ENCODE measurements at places on chromosomes 6 and 20.
A peak's percentile ranks its signal among the peaks of the same experiment; 100 is the strongest.

DNA sequence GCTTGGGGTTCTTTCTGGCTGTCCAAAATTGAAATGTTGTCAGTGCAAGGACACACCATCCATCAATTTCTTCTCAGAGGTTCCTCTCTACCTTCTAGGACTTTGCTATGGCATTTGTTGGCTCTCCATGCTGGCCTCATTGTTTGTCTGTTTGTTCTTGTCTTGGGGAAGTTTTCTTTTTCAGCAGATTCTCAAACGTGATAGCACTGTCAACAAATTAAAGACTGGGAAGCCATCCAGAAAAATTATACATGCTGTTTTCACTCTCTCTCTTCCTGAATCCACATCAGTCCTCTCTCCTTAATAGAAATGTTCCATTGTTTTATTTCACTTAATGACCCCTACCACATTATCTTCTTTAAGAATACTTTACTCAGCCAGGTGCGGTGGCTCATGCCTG lies 130.4 kb downstream of the PCSK2 start:
- DNase-seq = no peak

- DNase-seq = no peak
Observed at GRCh38 chr6:99353126-99353525, 3.7 kb upstream of the FAXC start.

DNA sequence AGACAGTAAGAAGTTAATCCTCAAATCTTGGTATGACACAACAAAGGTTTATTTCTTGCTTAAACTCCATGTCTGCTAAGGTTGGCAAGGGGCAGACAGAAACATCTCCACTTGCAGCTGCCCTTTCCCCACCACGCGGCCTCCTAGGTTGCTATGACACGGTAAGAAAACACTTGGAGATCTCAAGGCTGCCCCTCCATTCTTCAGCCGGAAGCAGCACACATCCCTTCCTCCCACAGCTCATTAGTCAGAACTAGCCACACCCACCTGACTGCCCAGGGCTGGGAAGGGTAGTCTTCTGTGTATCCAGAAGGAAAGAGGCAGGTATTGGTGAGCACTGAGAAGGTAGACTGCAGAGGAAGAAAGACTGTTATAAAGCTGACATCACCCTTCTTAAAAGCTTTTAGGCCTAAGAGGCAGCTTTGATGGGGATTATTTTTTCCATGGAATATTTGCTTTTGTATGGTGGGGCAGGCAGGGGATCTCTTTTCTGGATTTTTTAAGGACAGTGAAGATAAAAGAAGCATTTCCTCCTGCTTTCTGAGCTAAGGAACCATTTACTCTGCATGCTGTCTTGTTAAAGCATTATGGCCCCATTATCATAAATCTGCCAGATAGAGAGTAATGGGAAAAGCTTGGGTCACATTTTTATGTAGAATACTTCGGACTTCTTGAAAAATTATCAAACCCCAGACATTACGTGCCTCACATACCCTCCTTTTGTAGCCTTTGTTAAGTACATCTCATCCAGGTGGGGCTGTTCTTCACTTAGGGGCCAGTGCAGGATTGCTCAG lies 41.6 kb downstream of the MRAP2 start:
- no peak for DNase-seq

GRCh38 chr6:159969204-159969912 lies 476 bp downstream of the IGF2R start:
- peak; percentile 22 for DNase-seq

DNA sequence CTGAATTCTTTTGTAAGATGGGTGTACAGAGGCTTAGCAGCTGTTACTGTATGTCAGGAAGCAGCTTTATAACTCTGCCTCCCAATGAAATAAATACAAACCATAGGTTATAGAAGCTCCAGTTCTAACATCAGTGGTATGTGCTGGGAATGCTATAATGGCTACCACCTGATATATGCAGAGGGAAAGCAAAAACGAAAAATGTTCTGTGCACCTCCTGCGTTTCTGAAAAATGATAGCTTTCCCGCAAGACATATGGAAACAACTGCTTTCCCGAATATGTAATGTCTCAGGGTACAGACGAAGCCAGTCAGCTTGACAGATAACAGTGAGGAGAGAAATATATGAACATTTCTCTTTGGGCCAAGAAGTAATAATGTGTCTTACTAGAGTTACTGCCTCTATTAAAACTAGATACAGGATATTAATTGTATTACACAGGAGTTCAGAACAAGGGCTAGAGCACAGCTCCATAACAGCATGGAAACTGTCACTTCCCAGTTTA lies 517.0 kb upstream of the NRSN1 start:
- no peak for DNase-seq

DNA sequence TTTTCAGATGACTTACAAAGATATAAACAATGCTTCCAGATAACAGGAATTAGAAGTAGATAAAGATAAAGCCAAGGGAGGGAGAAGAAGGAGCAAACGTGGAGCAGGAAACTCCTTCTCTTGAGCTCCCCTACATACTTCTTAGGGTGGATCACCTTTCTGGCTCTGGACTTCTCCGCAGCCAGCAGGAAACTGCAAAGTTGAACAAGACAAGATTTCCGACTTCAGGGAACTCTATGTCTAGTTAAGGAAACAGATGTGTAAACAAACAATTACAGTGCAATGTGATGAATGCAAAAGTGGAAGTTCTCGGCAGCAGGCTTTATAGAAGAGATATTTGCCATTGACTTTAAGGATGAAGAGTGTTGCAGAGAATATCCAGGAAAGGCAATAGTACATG lies 134.0 kb upstream of the MARCKS start:
- no peak for DNase-seq

DNA sequence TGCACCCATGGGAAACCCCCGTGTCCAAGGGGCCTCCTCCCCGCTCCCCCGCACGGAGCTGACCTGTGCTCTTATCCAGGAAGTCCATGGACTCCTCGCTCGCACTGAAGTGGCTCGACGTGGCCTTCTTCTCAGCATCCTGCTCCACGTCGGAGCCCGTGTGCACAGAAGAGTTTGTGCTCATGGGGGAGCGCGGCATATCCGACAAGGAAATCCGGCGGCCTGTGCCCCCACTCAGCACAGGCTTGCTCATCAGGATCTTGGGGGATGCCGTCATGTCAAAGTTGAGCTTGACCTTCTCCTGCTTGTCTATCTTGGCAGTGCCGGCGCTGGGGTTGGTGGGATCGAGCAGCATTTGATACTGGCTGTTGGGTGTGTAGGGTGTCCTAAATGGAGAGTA lies 80.2 kb downstream of the ZMYND8 start:
- no peak for DNase-seq

DNA sequence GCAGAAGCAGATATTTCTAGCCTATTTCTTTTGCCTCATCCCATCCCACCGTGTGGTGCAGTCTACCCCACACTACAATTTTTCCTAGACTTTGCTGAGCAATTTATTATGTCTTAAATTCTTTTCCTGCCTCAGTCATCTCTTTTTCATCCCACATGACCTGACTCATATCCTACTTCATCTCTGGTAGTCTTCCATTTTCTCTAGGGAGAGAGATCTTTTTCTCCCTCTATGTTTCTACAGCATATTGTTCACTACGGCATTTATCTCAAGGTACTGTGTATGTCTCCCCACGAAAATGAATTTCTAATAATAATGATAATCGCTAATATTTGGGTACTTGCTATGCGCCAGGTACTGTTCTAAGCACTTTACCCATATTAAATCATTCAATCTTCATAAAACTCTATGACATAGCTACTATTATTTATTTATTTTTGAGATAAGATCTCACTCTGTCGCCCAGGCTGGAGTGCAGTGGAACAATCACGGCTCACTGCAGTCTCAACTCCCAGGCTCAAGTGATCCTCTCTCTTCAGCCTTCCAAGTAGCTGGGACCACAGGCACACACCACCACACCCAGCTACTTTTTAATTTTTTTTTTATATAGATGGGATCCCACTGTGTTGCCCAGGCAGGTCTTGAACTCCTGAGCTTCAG lies 15.6 kb downstream of the PDSS2 start:
- DNase-seq = no peak

GRCh38 chr6:129233458-129234134 lies 350.7 kb downstream of the LAMA2 start:
- DNase-seq = no peak

- DNase-seq = no peak
Observed at GRCh38 chr6:138455746-138456400, 43.4 kb downstream of the NHSL1 start.

DNA sequence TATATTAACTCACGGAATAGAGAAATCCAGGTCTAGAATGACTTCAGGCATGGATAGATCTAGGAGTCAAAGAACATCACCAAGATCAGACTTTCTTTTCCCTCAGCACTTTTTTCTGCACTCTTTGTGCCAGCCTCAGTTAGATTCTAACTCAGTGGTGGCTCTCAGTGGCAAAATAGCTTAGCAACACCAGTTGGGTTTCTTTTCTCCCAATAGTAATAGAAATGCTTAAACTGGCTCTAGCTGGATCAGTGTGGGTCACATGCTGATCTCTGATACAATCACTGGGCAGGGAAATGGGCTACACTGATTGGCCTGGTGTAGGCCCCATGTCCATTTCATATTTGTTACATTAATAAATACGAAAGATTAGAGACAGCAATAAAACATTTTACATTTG lies 44.2 kb upstream of the ARFGEF2 start:
- no peak for DNase-seq

Data from activated T-cell treated with anti-CD3 and anti-CD28 coated beads for 1 hour (primary cell).